ENCODE measurements at places on chromosomes 3 and 15. TPM values are rescaled to one million over a fixed set of nuclear protein-coding genes. Genes with fewer than 3 reads are reported as not detected.

The SLC28A2 gene
- polyA plus RNA-seq: 0.02 TPM

DNA sequence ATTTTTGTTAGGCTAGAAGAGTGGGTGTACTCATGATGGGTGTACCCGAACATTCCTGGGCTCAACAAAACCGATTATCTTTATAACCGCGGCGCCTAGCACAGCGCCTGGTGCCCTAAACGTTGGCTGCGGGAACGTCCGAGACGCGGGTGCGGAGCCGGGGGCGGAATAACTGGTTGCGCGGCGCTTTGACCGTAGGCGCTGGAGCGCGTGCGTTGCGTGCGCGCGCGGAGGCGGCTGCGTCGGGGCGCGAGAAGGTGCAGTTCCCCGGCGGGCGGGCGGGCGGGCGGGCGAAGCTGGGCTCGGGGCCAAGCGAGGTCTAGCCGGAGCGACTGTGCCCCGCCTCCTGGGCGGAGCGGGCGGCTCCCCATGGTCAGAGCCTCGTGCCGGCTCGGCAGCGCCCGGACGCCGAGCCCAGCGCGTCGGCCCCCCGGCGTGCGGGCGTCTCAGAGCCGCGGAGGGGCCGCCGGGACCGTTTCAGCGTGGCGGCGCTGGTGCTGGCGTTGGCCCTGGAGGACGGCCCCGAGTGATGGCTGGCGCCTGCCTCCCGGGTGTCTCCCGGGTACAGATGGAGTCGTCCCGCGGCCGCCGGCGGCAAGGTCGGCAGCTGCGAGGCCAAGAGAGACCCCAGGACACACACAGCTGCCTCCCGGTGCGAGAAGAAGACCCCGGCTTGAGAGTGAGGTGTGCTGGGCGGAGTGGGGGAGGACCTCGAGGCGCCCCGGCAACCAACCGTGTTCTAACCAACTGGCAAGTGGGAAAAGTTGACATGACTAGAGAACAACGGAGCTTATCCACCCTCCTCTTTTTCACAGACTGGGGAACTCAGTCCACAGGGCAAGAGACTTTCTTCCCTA lies at the start of gene PLAAT1:
Gene PLAAT1, plus strand, starts transcription at position 373 of the 857 bp plus-strand sequence. CDS start 14,429 bp downstream, outside the sequence.
- H3K36me3 ChIP-seq: no peaks in the 10 kb centered on the region
- H3K4me3 ChIP-seq: peak within 1 kb of the TSS; percentile 27
- no peak for DNase-seq

DNA sequence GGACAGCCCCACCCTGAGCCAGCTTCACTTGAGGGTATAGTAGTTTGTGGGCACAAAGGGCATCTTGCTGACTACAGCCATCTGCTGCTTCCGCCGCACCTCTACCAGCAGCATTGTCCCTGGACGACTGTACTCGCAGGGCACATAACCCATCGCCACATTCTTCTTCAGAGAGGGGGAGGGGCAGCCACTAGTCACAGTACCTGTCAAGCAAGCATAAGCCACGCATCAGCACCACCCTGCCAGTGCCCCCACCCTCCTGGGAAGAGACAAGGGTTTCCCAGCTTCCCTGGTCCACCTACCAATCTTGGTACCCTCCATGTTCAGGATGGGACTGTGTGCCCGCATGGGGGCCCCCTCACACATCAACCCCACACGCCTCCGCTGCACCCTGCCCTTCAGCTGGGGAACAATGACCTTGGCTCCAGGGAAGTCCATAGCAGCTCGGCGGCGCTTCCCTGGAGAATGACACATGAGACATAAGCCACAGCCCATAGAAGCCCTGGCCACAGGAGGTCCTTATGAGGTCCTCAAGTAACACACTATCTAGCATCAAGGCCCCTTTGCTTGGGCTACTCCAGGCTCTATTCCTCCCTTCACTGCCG lies 4.7 kb downstream of the AMT start:
- no peaks in the 10 kb centered on the region for H3K27me3 ChIP-seq
- no peak overlapping the region for H3K4me3 ChIP-seq
- DNase-seq: no peak
- H3K4me1 ChIP-seq: peaks cover 34% of the 10 kb centered on the region
- no peak overlapping the region for H3K27ac ChIP-seq

- H3K4me3 ChIP-seq: no peak overlapping the region
- H3K27ac ChIP-seq: no peak overlapping the region
- DNase-seq: no peak
These were observed 30.7 kb upstream of the ANPEP start for GRCh38 chr15:89845305-89845893.

GRCh38 chr3:143567823-143568222 lies 280.4 kb downstream of the SLC9A9 start:
- no peak overlapping the region for H3K27ac ChIP-seq
- no peaks in the 10 kb centered on the region for H3K36me3 ChIP-seq
- H3K4me1 ChIP-seq: peaks cover under 1% of the 10 kb centered on the region

All from thymus (tissue), 14 donors.